ENCODE measurements at places on chromosomes 7 and 10.

DNA sequence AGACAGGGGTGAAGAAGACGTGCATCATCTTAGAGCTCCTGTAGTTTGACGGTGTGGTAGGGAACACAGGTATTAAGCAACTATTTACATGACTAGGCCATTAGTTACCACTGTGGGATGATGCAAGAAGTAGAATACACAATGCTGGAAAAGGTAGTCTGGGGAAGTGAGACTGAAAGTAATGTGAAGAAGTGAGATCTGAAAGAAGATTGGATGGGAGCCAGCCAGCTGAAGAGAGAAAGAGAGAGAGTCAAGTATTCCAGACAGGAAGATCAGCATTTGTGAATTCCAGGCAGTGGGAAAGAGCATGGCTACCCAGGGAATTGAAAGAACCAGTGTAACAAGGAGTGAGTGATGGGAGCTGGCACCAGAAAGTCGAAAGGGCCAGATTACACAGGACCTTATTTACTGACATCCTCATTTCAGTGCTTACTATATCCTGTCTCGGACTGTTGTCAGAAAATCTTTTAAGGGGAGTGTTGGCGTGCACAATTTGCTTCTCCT, 4.0 kb upstream of the CFAP58 start:
- DNase-seq, result no peak

GRCh38 chr10:48478980-48479811, 125.7 kb downstream of the ARHGAP22 start:
- DNase-seq, result no peak

- peak; percentile 78 for DNase-seq
Measured at GRCh38 chr10:33193057-33193700, 141.3 kb downstream of the NRP1 start.

GRCh38 chr10:13815756-13816155, 229.0 kb downstream of the PRPF18 start:
- DNase-seq, result no peak

GRCh38 chr10:96352582-96352981, 6.2 kb downstream of the OPALIN start:
- no peak for DNase-seq

DNA sequence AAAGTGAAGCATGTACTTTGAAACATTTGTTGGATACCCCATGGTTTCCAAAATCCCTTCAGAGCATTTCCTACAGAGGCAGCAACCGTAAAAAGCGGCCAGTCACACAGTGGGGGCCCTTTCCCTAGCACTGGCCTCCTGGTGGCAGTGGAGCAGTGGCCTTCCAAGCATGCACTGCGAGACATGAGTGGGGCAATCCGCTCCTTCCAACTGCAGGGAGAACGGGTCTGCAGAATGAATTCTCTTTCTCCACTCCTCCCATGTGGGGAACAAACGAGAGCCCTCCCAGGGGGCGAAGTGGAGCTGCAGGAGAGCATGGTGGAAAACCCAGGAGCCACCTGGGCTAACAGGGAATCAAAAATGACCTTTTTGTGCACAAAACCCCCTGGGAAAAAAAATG, 542.9 kb upstream of the GALNT17 start:
- no peak for DNase-seq

DNA sequence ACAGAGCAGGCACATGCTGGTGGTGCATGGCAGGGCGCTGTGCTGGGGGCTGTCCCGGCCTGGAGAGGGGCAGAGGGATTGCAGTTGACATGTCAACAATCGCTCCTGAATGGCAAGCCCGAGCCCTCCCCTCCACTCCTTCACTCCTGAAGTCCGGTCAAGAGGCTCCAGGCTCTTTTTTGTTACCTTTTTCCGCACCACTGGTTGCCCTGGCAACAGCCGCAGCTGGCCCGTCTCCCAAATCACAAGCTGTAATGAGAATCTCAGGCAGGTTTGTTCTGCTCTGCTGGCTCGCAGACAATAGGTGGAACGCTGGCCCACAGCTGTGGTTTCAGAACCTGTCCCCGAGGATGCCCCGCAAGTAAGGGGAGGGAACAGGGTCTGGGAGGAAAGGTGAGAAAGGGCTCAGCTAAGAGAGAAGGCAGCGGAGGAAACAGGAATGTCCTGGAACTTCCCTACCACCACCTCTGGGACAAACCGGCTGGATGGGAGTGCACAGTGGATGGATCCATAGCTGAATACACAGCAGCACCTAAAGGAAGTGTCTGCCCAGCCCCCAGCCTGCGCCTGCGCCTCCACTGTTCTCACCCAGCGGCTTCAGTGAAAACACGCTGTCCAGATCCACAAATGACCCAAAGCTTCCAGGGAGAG, 58.9 kb downstream of the CALML3 start:
- no peak for DNase-seq

DNA sequence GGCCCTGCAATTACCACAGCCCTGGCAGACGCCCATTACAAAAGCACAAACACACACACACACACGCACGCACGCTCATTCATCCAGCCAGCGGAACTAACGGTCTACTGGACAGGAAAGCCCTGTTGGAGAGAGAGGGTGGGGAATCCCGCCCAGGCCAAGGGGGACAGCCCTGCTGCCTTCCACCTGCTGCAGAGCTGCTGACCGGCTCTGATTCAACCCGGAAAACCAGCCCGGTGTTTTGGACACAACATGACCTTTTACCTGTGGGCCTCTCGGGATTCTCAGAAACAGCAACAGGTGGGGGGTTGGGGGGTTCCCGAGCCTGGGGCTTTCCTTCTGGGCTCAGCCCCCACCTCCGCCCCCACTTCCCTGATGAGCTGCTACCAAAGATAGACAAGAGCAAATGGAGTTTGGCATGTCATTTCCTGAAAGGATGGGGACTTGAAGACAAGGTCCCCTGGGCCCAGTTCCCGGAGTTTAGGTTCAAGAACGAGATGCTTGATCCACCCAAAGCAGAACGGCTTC, 18.5 kb upstream of the SERPINE1 start:
- DNase-seq, result no peak

DNA sequence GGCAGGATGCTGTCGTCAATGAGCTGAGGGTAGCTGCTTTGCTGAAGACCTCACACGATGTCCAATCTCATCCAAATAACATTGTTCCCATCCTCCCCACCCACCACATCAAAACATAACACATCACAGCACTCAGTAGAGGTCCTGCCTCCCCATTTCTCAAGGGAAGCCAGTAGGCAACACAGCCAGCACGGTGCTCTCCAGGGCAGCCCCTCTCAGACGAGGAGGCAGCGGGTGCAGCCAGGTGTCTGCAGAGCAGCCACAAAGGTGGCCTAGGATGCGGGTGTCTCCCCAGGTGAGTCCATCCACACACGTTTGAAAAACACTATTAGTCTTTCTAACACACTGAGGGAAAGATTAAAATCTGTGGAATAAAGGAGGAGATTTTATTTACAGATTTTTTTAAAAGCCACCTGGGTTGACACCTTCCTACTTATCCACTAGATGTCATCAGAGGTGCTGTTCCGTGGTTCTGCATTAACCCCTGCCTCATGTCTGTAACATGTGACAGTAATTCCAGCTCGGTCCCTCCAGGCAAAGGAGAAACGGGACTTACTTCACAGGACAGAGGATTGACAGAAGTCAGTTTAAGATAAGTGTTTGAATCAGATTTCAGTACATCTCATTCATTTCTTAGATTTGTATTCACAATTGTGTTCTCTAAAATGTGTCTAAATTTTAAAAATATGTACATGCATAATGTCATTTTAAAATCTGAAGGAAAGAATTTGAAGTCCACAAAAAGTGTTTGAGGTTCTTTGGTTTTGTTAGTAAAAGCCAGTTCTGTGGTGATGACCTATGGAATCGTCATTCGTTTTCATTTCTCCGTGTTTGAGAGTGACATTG, 68.0 kb downstream of the LANCL2 start:
- DNase-seq, result no peak

DNA sequence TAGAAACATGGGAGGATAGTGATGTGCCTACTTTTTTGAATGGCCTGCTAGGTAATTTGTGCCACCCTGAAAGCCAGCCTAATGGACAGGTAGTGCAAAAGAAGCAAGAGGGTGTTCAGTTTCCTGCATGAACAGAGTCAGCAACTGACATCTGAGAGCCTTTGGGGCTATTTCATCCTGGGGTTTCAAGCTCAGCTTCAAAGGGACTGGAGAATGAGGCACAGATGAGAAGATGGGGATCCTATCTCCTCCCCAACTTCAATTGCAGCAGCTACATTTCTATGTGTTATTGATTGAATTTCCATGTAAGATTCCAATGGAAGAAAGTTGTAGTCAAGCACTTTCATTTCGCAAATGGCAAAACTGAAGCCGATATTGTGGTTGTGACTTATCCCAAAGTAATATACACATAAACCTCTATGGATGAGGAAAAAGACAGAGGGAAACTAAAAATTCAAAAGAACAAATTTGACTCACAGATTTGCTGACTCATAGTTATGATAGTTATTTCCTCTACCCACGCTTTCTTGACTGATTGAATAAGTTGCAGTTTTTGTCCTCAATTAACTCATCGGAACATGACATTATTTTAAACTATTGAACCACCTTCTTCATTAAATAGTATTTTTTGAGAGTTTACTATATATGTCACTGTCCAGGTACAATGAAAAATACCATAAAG, 42.6 kb upstream of the NRP1 start:
- no peak for DNase-seq

DNA sequence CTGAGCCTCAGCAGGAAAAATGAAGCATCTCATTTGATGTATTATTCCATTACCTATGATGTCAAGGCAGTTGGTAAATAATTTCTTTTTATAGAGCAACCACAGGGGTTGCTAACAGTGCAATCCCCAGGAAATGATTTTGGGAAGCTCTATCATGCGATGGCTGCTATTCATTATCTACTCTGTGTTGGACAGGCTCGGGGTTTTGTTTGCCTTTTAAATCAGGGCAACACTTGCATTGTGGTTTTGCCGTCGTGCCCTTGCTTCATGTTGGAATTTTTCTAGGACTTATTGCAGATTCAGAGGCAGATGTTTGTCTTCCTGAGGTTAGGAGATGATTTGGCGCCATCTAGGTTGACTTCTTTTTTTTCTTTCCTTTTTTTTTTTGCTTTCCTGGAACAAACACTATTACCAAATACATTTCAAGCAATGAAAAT, 128.4 kb downstream of the BICC1 start:
- no peak for DNase-seq

- no peak for DNase-seq
Measured at GRCh38 chr7:108136191-108136688, 6.1 kb upstream of the LAMB4 start.

DNA sequence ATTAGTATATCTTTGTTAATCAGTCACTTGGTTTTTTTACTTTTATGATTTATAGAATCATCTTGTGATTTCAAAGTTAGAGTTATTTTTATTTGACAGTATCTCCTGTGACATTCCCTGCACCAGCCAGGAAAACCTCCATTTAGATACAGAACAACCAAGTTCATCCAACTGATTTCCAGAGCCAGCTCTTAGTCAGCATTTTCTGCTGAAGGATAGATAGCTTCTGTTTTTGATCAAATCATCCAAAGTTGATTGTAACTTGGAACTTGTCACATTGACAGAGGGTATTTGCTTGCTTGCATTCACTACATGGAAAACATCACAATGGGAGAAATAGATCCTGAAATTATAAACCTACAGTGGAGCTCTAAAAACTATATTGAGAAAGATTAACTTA, 122.6 kb downstream of the PON1 start:
- DNase-seq, result no peak

DNA sequence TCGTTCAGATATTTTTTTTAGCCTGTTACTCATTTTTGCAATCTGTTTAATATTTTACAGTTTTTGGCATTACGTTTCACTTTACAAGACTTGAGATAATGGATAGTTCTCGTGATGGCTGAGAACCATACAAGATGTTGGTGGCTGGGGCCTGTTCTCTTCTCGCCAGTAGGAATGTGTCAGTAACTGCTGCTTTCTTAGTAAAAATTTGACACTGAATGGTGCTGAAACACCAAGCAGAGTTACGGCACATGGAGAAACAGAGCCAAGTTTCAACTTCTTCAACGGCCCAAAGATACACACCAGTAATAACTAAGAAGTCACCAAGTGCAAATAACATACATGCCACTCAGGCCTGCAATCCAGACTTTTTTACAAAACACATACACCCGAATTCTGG, 130.4 kb downstream of the NRP1 start:
- DNase-seq, result no peak

GRCh38 chr10:89235073-89235798, 16.3 kb downstream of the LIPA start:
- no peak for DNase-seq

GRCh38 chr10:88791924-88792323, 10.6 kb upstream of the LIPM start:
- no peak for DNase-seq

DNA sequence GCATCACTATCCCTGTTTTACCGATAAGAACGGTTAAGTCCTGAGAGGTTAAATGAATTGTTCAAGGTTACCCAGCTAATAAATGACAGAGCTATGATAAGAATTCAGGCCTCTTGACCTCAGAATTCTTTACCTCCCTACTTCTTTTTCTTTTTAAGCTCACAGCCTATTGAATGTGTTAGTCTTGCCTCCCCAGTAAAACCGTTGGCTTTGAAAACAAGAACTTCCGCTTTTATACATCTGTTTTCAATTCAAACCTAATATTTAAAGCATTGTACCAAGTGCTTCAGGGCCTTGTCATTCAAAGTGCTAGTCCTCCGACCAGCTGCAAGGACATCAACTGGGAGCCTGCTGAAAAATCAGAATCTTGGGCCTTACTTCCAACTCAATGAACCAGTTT, 15.6 kb downstream of the SEC31B start:
- no peak for DNase-seq

- no peak for DNase-seq
Measured at GRCh38 chr10:30436671-30437030, 2.7 kb downstream of the MAP3K8 start.

- DNase-seq, result no peak
Measured at GRCh38 chr10:100146875-100147650, 38.8 kb downstream of the ERLIN1 start.

DNA sequence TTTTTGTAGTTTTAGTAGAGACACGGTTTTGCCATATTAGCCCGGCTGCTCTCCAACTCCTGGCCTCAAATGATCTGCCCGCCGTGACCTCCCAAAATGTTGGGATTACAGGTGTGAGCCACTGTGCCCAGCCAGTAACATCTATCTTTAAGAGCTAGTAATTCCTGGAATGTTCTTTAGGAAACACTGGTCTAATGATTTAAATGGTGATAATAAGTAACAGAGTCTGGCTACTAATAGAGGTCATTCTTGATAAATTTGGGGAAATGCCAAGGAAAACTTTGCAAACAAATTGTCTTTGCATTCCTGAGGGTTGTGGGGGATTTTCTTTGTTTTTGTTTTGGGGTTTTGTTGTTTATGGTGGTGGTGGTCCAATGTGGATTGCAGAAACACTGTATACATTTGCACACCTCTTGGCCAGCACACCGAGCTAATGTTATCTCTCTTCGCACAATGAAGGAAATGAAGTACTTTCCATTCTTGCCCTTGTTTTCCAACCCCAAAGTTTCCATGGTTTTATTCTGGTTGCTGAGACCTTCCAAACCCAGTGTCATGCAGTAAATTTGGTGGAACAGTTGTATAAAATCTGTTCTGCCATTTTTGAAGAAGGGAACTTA, 51.3 kb upstream of the WIPF3 start:
- DNase-seq, result no peak

- DNase-seq, result no peak
Measured at GRCh38 chr7:150385302-150385723, 6.2 kb downstream of the ZNF775 start.

All from activated naive CD4-positive, alpha-beta T cell treated with anti-CD3 and anti-CD28 coated beads, Interleukin-2, amount 50 U/mL, for 16 hours (primary cell).